NCI-H1436 treated with DMSO at 0.1 percent for 48 hours (cell line): ENCODE measurements at places on chromosomes 7 and 10.

GRCh38 chr10:48266528-48266927 lies 8.0 kb downstream of the FRMPD2 start:
- DNase-seq: no peak

- no peak for DNase-seq
Observed at GRCh38 chr10:45410807-45411606, 37.0 kb downstream of the ALOX5 start.

GRCh38 chr7:133510326-133511055 lies 257.6 kb downstream of the EXOC4 start:
- no peak for DNase-seq

GRCh38 chr7:55570939-55571338 lies 1.4 kb downstream of the VOPP1 start:
- DNase-seq: no peak

GRCh38 chr7:44283381-44284211 lies 41.8 kb downstream of the CAMK2B start:
- DNase-seq: no peak

GRCh38 chr7:139680676-139681462 lies 96.9 kb downstream of the HIPK2 start:
- no peak for DNase-seq

DNA sequence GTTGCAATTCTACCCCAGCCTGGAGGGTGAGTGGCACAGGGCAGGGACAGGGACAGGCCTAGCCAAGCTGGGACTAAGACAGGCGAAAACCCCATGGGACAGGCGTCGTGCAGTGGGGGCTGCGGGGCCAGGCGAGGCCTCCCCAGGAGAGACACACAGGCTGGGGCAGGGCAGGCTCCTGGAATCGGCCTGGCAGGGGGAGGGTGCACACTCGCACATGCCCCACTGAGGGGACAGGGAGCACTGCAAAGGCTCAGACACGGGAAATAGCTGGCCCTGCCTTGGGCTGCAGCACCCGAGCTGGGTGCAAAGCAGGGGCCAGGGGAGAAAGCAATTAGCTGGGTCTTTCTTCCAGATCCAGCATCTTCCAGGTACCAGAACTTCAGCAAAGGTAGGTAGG lies 10.4 kb downstream of the LAT2 start:
- no peak for DNase-seq

- no peak for DNase-seq
Observed at GRCh38 chr7:123864966-123865365, 20.0 kb downstream of the HYAL4 start.

DNA sequence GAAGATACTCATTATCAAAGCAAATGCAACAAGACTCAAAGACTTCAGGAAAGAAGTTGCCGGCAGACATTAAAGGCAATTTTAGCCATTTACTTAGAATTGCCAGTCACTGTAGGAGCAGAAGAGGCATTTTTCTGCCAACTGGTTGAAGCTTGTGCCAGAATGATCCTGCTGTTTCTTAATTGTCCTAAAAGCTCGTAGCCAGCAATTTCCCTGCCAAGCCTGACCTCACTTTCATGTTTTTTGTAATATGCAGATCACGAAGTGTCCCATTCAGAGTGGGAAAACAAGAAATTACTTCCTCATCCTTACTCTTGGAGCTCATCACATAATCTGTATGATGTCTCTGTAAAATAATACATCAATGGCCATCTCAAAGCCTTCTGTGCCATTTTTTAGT lies 130.9 kb upstream of the ANKRD1 start:
- DNase-seq: no peak

DNA sequence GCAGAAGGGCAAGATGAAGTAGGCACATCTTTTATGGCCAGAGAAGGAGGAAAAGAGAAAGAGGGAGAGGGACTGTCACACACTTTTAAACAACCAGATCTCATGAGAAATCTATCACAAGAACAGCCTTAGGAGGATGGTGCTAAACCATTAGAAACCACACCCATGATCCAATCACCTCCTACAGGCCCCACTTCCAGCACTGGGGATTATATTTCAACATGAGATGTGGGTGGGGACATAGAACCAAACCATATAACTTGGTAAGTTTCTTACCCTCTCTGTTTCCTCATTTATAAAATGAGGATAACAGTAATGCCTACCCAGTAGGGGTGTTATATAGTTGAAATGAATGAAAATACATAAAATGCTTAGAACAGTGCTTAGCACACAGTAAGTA lies 66.0 kb downstream of the CHCHD3 start:
- no peak for DNase-seq

- DNase-seq: no peak
Observed at GRCh38 chr7:142785841-142786250, 15.1 kb downstream of the PRSS2 start.

GRCh38 chr7:33062023-33062781 lies at the start of gene NT5C3A:
Gene NT5C3A (minus strand): TSS chr7:33062776. CDS start chr7:33062705, 71 bp downstream.
- DNase-seq: no peak

- DNase-seq: no peak
Observed at GRCh38 chr10:101099901-101100300, 31.2 kb upstream of the TLX1 start.

- no peak for DNase-seq
Observed at GRCh38 chr10:95442341-95442740, 118.8 kb downstream of the SORBS1 start.

DNA sequence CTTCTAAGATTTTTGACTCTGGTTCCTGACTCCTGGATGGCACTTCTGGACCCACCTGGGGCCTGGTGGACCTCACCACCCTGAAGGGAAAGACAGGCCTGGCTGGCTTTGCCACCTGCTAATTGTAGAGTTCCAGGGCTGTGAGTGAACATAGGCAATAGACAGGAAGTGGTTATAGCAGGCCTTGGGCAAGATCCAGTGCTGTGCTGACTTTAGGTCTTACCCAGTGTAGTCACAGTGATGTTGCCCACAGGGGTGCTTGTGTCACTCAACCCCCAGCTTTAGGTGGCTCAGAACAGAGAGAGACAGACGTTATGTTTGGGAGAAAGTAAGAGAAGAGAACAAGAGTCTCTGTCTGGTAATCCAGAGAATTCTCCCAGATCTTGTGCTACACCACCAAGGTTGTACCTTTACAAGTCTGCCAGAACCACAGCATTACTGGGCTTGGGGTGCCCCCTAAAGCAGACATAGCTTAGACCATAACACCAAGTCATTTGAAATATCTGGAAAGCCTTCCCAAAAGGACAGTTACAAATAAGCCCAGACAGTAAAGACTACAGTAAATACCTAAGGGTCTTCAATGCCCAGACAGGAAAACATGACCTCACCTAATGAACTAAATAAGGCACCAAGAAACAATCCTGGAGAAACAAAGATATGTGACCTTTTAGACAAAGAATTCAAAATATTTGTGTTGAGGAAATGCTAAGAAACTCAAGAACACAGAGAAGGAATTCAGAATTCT lies 303.4 kb downstream of the PCLO start:
- no peak for DNase-seq

DNA sequence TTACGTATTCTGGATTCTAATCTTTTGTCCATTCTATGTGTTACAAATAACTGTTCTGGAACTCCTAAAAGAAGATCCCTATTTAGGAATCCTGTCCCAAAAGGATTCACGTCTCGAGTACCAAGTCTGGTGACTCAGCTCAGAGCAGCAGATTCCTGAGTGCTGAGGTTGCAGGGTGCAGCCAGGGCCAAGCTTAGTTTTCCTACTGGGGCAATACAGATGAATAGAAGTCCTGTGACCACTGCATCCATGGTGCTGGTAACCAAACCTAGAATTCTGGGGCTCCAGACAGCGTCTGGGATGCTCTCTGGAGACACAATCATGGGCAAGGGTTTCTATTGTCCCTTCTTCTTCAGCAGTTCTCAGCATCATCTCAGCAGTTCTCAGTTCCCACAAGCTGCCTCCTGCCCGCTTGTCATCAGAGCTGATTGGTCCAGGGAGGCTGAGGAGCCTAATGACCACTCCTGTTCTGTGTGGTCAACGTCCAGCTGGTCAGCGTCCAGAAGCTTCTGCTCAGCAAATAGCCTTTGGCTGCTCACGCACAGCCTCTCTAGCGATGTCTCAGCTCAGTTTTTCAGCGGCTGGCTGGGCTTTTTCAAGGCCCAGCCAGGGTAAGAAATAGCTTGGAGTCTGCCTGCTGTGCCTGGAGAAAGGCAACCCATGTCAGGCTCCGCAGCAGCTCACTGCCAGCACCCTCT lies 50.4 kb upstream of the C7orf33 start:
- DNase-seq: no peak

DNA sequence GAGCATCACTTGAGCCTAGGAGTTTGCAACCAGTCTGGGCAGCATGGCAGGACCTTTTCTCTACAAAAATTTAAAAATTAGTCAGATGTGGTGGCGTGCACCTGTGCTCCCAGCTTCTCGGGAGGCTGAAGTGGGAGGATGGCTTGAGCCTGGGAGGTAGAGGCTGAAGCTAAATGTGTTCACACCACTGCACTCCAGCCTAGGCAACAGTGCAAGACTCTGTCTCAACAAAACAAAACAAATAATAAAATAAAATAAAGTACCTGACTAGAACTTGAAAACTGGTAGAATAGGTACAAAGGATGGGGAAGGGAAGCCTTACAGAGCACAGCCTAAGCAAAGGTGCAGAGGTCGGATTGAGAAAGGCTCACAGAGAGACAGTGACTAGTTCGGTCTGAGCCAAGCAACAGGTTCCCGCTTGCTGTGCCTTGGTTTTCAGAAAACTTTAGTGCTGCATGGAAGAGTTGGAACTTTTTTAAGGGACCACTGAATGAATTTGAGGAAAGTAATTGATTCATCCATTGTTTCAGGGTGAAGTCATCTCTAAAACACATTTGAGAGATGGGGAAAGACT lies 100.1 kb upstream of the STK17A start:
- DNase-seq: no peak

DNA sequence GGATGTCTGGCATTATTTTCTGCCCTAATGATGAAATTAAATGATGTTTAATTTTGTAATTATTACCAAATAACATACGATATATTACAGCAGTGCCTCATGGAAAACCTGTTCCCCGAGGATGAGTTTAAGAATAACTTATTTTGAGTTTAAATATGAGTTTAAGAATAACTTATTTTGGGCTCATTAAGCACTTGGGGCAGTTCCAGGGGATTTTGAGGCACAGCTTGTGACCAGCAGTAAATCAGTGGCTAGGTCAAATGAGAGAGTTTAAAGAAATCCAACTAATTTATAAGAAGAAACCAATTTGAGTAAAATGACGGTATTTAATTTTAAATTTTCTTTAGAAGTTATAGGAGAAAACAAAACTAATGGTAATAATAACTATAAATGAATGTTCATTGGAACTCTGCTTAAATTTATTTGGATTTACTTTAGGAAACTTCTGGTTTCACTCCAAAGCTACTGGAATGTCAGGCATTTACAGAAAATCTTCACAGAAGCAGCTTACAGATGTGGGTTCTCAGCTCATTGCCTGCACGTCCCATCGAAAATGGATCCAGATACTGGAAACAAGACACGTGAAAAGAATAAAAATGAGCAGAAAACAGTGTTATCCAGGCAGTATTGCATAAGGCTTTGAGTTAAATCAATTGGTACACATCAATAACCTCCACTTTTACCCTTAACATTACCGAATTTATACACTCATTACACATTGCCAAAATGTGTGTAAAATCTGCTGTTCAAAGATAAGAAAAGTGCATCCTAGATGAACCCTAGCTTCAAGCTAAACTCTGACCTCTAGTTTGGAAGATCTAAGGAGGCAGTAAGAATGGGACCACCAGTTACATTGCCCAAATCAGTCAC lies 784.5 kb upstream of the IGFBP3 start:
- DNase-seq: no peak
